Activated CD4-positive, alpha-beta T cell treated with anti-CD3 and anti-CD28 coated beads for 36 hours (primary cell): ENCODE measurements at places on chromosomes 12 and 14. TPM values are rescaled to one million over a fixed set of nuclear protein-coding genes. Genes with fewer than 3 reads are reported as not detected.

The LDHB gene
- 1,852 TPM for total RNA-seq

GRCh38 chr14:53628261-53628660, 328.4 kb downstream of the BMP4 start:
- no peak overlapping the region for H3K27ac ChIP-seq
- no peak overlapping the region for H3K4me3 ChIP-seq
- DNase-seq: no peak
- no peaks in the 10 kb centered on the region for H3K27me3 ChIP-seq

GRCh38 chr12:45601390-45601789, 128.1 kb upstream of the ARID2 start:
- H3K27ac ChIP-seq: no peak overlapping the region
- no peak for DNase-seq
- H3K36me3 ChIP-seq: peaks cover 5% of the 10 kb centered on the region
- no peaks in the 10 kb centered on the region for H3K4me1 ChIP-seq

The CLEC2A gene
- total RNA-seq: not detected

DNA sequence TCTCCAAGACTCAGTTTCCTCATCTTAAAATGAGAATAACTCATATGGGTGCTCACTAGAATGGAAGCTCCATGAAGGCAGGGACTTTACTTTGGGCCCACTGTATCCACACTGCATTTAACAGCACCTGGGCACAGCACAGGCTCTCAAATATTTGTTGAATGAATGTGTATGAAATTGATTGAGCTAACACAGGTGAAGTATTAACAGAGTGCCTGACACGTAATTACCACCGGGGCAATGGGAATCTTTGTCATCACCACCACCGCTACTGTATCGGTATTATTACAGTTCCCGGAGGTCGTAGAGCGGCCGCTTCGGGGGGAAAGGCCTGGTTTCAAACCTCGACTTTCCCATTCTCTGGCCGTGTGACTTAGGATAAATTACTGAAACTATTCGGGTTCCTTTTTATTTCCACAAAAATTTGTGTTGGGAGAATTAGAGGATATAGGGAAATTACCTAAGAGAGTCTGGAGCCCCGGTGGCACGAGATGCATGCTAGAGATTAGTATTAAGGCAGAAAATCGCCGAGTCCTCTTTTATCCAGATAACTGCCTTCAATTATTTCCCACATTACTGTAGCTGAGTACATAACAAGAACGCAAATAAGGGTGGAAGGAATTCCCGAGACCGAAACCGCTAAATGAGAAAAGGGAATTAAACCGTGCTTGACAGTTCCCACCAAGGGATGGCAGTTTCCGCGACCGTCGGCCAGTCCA, 1.0 kb upstream of the RIC8B start:
- H3K27me3 ChIP-seq: no peaks in the 10 kb centered on the region
- H3K36me3 ChIP-seq: peaks cover 2% of the 10 kb centered on the region
